ENCODE measurements at places on chromosomes 13 and 19.

DNA sequence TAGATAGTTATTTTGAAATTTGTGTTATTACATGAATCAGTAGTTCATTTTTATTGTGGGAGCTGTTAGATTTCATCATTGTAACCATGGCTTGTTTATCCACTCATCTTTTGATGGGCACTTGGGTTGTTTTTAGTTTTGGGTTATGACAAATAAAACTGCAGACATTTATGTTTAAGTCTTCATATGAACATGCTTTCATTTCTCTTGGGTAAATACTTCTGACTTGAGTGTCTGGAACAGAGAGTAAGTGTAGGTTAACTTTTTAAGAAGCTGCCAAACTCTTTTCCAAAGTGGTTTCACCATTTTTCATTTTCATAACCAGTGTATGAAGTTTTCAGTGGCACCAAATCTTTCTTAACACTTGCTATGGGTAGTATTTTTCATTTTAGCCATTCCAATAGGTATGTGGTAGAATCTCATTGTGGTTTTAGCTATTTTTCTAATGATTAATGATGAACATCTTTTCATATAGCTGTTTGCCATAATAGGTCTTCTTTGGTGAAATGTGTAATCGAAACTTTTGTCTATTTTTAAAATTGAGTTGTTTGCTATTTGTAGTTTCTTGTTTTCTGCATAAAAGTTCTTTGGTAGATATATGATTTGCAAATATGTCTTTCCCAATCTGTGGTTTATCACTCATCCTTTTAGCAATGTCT, 17.9 kb downstream of the SLAIN1 start:
- no peak for DNase-seq

DNA sequence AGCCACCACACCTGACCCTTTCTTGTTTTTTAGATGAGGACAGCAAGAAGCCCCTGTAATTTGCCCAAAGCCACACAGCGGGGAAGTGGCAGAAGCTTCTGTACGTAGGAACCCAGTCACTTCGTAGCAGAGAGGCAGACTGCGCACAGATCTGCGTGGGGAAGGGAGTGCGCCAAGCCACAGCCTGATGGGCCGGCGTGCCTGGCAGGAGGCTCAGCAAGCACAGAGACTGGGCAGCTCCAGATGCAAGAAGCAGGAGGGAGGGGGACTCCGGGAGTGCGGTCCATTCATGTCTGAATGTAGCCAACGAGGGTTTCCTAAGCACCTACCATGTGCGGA, 347 bp upstream of the TJP3 start:
- no peak for DNase-seq

DNA sequence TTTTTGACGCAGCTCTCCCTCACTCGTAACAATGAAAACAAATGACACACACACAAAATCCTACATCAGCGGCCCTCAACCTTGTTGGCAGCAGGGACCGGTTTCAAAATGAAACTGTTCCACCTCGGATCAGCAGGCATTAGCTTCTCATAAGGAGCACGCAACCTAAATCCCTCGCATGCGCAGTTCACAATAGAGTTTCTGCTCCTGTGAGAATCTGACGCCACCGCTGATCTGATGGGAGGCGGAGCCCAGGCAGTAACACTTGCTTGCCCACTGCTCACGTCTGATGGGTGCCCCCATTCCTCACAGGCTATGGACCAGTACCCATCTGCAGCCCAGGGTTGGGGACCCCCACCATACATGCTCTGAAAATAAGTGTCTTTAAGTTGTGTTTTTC, 43.4 kb downstream of the DHRS12 start:
- DNase-seq, result no peak

DNA sequence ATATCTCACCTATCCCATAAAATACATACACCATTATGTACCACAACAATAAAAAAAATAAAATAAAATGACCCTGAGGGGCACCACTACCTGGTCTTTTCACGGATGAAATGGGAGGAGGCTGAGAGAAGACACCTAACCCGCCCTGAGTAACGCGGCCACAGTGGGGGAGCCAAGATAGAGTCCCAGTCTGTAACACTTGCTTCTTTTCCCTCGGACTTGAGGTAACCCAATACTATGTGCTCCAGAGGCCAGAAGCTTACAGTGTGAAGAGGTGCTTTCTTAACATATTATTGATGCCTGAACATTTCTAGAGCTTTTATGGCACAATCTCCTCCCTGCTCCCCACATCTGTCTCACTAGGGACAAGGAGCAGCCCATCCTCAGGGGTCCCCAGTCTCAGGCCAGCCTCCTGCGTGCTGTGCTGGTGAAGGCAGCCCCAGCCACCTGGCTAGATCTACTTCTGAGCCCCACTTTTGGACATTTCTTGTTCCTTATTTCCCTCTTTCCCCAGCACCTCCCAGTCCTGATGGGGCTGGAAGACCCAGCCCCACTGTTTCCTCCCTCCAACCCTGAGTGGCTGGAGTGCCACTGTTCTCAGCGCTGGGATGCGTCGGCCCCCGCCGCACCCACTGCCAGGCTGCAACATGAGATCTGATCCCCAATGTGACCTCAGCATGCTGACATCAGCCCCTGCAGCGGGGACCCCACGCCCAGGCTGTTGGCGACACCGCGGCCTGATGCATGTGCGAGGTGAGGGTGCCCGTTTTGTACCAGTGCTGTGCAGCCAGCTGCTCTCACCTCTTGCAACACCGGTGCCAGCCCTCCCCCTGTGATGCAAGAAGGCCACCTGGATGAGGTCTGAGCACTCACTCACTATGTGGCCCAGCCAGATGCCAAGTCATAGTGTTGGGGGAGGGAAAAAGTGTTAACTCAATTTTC, 143.3 kb downstream of the DCLK1 start:
- DNase-seq, result no peak

DNA sequence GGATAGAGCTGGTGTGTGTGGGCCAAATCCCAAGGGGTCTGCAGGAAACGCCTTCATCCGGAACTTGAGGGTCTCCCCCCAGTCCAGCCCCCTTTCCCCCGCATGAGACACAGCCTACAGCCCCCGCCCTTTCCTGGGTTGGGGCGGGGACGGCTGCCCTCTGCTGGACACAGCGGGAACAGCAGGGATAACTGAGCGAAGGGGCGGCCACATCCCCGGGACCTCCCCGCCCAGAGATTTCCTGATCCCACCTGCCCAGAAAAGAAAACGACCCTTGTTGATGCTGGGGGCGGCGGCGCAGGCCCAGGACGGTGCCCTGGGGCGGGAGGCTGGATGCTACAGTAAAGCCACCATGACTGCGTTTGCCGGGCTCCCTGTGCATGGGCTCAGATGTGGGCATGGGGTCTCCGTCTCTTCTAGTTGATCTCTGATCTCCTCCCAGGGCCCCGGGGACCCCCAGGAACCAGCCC, 14.2 kb downstream of the ONECUT3 start:
- DNase-seq, result peak; percentile 47

GRCh38 chr19:32404213-32404932, 1.2 kb upstream of the DPY19L3 start:
- no peak for DNase-seq

DNA sequence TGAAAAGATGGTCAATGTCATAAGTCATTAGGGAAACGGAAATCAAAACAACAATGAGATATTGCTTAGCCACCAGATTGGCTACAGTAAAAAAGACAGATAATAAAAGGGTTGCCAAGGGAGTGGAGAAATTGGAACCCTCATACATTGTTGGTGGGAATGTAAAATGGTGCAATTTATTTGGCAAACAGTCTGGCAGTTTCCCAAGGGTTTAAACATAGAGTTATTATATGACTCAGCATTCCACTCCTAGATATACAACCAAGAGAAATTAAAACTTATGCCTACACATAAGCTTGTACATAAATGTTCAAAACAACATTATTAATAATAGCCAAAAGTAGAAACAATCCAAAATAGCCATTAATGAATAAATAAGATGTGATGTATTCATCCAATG, 9.9 kb upstream of the ZNF227 start:
- no peak for DNase-seq

DNA sequence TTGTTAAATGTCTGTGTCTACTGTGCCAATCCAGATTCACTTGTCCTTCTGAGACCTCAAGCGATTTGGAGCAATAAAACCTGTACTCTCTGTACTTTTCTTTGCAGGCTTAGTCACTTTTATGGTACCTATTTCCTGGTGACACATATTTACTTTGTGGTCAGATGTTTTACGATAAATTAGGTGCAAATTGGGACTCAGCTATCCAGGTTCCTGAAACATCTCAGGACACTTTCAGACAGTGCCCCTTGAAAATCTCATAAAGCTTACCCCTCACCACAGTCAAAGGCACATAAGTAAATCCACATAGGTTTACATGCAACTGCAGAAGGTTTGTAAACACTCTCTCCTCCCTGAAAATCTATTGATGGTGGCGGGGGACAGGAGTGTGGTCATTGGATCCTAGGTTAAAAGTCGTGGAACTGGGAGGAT, 438.8 kb downstream of the EFNB2 start:
- no peak for DNase-seq

DNA sequence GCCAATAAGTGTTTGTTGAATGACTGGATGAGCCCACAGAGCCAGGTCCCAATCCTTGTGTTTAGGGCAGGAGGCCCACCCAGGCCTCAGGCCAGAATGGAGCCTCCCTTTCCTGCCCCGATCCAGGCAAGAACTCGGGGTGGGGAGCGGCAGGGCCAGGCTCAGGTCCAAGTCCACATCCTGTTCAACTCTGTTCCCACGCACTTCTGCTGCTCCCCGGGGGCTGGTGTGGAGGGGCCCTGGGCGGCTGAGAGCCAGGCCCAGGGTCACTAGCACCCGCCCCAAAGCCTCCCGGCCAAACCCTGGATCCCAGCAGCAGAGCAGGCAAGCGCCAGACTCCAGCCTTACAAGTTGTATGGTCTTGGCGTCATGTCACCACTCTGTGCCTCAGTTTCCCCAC, 8.0 kb downstream of the ANGPTL8 start:
- no peak for DNase-seq

DNA sequence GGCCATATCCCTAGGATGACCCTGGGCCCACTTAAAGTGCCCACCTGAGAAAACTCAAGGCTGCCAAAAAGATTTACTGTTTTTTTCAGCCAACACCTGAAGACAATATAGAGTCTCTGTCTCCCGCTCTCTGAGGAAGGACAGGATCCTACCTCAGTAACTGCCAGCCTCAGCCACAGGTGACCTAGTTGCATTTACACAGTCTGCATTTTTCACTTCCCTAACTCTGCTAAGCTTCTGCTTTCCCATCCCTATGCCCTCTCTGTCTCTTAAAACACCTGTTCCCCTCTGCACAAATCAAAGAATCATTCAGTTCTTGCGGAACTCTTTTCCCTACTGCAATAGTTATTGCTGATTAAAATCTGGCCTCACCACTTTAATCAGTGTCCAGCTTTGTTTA, 609.5 kb downstream of the UQCRFS1 start:
- DNase-seq, result no peak

- no peak for DNase-seq
Measured at GRCh38 chr13:114154476-114154875, 22.1 kb upstream of the RASA3 start.

DNA sequence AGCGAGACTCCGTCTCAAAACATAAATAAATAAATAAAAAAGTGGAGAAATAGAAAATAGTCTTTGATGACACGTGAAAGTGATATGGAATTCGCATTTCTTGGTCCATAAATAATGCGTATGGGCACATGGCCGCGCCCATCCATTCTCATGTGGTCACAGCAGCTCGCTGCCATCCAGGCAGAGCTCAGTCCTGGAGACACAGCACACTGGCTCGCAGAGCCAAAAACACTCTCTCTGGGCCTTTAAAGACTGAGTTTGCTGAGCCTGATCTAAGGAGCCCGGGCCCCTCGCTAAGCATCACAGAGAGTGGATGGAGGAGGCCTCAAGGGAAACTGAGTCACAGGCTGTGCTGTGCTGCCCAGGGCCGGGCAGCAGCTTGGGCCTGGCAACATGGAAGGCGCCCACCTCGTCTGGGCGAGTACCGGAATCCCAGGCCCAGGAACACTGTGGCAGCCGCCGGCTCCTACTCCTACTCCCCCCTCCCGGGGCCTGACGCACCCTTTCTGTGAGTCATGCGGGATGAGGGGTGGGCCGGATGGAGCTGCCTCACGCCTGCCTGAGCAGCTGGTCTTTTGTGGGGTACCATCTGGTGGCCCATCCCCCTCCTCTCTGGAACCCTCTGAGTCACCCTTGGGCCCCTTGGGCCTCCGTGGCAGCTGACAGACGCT, 28.9 kb upstream of the CACTIN start:
- DNase-seq, result no peak

- DNase-seq, result peak; percentile 47
Measured at GRCh38 chr19:11446652-11447301, 11.3 kb downstream of the PRKCSH start.

DNA sequence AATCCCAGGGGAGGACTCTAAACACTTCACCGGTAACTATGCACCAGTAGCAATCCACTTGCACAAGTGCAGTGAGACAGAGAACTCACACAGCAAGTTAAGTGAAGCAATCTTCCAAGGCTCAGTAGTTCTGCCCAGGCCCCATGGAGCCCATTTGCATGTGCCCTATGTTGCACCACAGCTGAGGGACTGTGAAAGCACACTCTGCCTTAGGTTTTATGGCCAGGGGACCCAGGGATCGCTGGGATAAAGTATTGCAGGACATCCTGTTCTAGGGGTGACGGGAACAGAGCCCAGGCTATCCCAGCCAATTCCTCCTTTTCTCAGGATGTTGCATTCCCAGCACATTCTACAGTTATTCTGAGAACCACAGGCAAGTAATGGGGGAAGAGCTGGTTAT, 6.0 kb upstream of the AMER2 start:
- no peak for DNase-seq

DNA sequence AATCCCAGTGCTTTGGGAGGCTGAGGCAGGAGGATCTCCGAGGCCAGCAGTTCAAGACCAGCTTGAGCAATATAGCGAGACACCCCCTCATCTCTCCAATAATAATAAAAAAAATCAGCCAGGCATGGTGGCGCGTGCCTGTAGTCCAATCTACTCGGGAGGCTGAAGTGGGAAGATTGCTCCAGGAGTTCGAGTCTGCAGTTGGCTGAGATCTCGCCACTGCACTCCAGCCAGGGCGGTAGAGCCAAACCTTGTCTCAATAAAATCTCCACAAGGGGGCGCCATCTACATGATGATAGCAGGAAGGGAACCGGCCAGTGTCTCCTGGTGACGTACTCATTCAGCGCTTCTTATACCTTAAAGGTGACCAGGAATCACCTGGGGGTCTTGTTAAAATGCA, 13.6 kb upstream of the C5AR1 start:
- peak; percentile 75 for DNase-seq
